CD14-positive monocyte (primary cell): ENCODE measurements at places on chromosomes 1 and 21.

DNA sequence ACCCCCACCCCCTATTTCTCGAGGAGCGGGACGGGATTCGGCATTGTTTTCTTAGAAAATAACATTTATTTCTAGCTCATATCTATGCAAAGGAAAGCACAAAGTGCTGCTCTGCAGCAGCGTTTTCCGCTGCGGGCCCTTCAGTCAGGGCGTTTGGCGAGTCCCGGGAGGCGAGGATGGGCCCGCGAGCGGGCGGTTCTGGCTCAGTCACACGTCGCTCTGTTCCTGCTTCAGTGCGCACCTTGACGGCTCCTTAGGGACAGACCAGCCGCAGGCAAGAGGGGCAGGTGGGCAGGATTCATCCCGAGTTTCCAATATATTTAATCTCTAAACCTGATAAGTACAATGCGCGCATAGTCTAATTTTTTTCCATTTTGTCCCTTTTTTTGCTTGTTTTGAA is 5.7 kb downstream of the DMRTA2 start:
- no peak for DNase-seq

DNA sequence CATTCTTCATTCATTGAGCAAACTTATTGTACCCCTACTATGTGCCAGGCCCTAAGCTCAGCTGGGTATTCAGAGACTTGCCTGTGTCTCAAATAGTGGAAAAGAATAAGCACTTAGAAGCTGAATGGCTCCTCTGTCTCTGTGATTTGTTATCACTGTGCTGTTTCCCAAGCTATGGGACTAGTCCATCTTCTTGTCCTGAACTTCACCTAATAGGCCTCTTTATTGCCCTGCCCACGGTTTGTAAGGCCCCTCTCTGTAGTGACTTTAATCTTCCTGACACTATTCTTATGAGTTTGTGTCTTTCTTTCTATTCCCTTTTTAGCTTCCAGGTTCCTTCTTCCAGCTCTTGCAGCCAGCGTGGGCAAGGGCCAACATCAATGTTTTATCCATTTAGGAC is 85.4 kb upstream of the LPGAT1 start:
- DNase-seq: no peak

DNA sequence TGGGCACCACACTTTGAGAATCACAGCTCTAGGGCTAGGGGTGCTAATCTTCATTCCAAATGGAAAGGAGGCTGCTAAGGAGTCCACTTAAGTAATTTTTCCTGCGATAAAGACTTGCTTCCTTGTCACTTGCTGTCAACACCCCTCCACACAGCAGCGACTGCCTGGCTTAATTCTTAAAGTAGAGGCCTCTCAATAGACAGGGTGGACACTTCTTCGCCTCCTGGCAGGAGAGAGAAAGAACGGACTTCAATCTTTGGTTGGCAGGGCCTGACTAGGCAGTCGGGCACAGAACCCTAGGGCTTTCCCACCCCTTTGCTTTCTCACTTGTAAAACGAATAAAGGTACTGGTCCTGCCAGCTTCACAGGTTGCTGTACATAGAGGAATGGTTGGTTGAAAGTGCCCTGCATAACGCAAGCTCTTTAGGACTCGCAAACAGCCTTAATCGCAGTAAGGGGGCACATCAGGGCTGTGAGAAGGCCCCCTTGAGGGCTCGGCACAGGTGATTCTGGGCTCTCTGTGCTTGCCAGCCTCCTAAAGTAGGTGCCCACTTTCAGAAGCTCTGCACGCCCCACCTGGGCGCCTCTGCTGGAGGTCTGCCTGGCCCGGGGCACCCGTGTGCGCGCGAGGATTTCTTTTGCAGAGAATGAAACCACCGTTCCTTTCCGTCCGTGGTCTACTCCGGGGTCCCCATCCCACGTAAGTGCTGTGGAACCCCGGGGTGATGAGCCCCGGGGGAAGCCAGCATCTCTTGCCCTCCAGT is 47.6 kb upstream of the CD34 start:
- no peak for DNase-seq

- DNase-seq: no peak
Measured at GRCh38 chr1:183871142-183871541, 66.2 kb downstream of the RGL1 start.

- peak; percentile 89 for DNase-seq
Measured at GRCh38 chr1:179327679-179328078, 34.1 kb downstream of the SOAT1 start.

DNA sequence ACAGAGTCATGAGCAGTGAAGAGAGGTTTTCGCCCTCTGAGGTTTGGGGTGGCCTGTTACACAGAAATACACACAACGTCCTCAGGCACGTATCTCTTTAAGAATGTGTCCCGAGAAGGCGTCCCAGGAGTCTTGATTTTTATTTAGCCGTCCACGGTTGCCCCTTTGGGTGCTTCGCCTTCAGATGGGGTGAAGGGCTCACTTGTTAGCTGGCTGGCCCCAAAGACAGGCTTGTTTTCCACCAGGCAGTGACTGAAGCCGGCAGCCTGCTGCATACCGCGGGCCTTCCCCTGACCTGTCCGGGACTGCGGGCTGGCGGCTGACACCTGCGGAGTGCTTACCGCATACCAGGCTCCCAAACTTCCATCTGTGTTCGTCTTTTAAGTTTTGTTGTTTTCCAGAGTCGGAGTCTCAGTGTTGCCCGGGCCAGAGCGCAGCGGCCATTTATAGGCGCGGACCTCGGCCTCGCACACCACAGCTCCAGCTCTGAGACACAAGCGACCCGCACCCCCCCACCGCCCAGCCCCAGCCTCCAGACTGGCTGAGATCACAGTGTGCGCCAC is 1.6 kb upstream of the ADARB1 start:
- no peak for DNase-seq

DNA sequence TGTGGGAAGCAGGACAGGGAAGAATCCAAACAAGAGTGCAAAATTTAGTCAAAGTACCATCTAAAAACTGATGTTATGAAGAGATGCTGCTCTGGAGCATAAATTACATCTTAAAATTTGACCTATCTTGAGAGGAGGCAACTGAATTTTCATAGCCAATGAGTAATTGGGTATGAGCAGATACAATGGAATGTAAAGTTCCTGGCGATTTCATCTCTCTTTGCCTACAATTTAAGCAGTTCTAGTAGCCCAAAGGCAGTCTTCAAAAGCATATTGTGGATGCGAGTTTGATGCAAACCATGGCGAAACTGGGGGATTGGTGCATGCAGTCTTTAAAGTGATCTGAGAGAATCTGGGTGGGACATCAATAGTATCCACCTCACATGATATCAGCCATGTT is 1265.9 kb downstream of the BRINP3 start:
- DNase-seq: no peak

DNA sequence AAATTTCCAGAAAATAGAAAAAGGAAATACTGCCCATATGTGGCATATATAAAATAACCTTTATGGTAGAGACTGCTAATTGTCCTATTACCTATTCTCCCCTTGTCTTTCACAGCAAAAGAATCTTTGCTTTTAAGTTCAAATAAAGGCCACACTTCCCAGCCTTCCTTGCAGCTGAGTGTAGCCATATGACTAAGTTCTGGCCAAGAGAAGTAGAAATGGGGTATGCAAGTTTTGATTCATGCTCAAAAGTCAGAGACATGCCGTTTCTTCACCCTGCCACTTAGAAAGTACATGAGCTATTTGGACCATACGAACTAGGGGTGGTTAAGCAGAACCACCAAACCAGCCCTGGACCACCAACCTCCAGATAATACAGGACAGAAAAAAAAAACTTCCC is 18.3 kb upstream of the S100A2 start:
- no peak for DNase-seq

- no peak for DNase-seq
Measured at GRCh38 chr1:208393826-208394225, 149.6 kb upstream of the PLXNA2 start.

- DNase-seq: no peak
Measured at GRCh38 chr1:110728388-110729001, 53.8 kb upstream of the KCNA3 start.

DNA sequence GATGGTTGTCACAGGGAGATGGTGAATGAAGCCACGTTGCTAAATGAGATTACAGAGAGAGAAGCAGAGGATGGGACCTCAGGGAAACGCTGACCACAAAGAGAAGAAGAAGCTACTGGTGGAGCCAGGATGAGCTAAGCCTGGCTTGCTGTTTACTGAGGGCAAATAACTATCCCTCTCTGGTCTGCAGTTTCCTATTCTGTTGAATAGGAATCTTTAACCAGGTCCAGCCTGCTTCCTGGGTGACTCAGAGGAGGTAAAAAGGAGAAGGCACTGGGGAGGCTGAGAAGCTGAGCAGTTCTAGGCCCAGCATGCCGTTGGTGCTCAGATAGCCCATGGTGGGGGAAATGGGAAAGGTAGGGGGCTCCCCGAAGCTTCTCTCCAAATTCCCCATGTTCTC is 29.6 kb downstream of the DMBX1 start:
- DNase-seq: no peak

GRCh38 chr1:241557551-241558193 is 25.5 kb downstream of the KMO start:
- DNase-seq: no peak

DNA sequence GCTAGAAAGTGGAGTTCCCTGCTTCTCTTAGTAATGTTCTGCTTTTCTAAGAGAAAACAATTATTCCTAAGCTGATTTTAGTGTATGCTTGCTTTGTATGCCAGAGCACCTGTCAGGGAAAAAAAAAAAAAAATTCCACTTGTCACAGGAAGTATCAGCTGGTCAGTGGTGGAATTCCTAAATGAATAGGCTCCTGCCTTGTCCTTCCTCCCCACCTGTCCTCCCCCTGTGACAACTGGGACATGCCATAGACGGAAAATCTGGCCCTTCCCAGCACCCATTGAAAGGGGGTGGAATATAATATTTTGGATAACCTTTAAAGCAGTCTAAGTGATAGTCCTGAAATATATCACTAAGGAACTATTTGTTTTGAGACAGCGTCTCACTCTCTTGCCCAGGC is 10.8 kb downstream of the FNDC5 start:
- DNase-seq: no peak

DNA sequence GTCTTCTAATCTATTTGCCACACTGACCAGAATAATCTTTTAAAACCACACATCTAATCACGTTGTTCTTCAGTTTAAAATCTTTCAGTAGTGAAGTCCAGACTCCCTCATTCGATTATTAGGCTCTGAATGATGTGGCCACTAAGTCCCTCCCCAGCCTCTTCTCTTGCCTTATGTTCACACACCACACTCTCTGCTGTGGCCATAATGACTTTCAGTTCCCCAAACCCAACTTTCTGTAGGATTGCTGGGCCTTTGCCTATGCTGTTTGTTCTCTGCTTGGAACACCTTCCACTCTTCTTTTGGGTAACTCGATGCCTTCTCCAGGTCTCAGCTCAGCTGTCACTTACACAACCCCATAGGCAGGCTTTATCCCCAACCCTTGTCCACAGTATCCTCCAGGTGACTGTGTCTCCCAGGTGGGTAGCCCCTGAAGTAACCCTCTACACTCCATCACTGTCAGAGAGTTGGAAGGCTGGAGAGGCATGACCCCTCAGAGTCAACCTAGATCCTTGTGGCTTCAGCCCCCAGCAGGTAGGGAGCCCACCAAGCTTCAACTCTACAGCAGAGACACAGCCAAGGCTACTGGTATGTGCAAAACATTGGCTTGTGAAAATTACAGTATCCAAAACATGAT is 8.4 kb upstream of the SLC37A1 start:
- DNase-seq: peak; percentile 51

GRCh38 chr1:210505601-210506496 is 177.1 kb downstream of the HHAT start:
- DNase-seq: no peak
